ENCODE measurements at places on chromosomes 7 and 10. TPM values are rescaled to one million over a fixed set of nuclear protein-coding genes. Genes with fewer than 3 reads are reported as not detected.

Gene HMX3
- total RNA-seq = 0.32 TPM

DNA sequence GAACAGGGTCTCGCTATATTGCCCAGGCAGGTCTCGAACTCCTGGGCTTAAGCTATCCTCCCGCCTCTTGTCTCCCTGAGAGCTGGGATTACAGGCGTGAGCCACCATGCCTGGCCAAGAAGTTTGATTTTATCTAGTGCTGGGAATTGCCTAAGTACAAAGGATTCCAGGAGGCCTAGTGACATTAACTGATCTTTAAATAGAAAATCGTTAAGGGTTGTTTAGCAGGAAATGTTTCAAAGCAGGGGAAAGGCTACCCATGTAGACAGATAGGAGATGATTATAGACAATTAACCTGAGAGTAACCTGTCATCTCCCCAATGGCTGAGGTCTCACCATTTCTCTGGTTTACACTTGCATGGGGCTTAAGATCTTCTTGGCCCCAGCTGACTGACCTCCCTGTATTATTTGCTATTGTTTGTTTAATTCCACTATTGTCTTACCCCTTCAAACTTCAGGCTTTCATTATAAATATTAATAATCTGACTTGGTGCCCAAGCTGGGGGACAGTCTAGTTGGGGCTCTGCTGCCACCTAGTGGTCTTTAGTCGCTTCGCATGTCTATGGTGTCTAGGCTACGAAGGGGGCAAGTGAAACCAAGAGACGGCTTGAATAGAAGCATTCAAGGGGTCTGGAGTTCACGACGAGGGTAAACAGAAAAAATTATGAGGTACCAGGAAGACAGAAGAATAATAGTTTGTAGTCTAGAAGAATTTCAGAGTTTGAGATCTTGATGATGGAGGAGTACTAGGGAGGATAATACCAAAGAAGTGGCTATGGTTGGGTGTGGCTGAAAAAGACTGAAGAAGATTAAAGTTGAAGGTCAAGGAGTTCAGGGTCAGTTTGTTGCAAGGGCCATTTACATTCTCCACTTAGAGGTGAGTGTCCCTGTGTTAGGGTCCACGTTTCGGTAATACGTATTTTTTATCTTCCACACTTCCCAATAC is 40.4 kb upstream of the BPGM start:
- peak; percentile 76 for DNase-seq

GRCh38 chr10:56920601-56921261 is 559.7 kb upstream of the ZWINT start:
- DNase-seq = no peak

Gene MMD2
- not detected for total RNA-seq

GRCh38 chr10:31194986-31195385 is 124.0 kb upstream of the ZEB1 start:
- DNase-seq = no peak

Gene SLC26A5
- total RNA-seq = not detected

- no peak for DNase-seq
Observed at GRCh38 chr7:48454750-48455192, 283.5 kb downstream of the ABCA13 start.

Gene CNPY1
- not detected for total RNA-seq

- peak; percentile 52 for DNase-seq
Observed at GRCh38 chr10:73167458-73167782, 388 bp downstream of the ECD start.

GRCh38 chr7:94109556-94109955 is 105.4 kb upstream of the BET1 start:
- DNase-seq = no peak

GRCh38 chr7:33882040-33882837 is 23.1 kb upstream of the BMPER start:
- no peak for DNase-seq

DNA sequence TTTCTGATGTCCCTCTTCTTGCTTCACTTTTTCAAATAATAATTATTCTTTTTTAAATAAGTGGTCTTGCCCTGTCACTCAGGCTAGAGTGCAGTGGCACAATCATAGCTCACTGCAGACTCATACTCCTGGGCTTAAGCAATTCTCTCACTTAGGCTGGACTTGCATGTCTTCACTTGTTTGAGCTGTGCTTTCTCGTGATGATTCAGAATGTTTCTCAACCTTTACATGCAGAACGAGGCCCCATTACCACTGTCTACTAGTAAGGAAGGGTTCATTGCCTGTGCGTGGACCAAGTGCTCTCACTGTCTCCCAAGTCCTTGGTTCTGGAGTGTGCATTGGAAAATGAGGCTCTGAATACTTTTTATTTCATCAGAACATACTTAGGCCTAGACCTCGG is 468.6 kb upstream of the COBL start:
- no peak for DNase-seq

Gene TAS2R4
- total RNA-seq = 0.40 TPM

Gene DENND11
- 30.7 TPM for total RNA-seq

- no peak for DNase-seq
Observed at GRCh38 chr10:56116684-56117083, 244.4 kb downstream of the ZWINT start.

- no peak for DNase-seq
Observed at GRCh38 chr7:127123220-127123619, 129.5 kb downstream of the GRM8 start.

- no peak for DNase-seq
Observed at GRCh38 chr7:47531584-47532492, 50.1 kb downstream of the TNS3 start.

All from activated naive CD4-positive, alpha-beta T cell treated with anti-CD3 and anti-CD28 coated beads for 36 hours (primary cell).